ENCODE measurements at places on chromosomes 6 and 20. TPM values are rescaled to one million over a fixed set of nuclear protein-coding genes. Genes with fewer than 3 reads are reported as not detected.
A peak's percentile ranks its signal among the peaks of the same experiment; 100 is the strongest.

DNA sequence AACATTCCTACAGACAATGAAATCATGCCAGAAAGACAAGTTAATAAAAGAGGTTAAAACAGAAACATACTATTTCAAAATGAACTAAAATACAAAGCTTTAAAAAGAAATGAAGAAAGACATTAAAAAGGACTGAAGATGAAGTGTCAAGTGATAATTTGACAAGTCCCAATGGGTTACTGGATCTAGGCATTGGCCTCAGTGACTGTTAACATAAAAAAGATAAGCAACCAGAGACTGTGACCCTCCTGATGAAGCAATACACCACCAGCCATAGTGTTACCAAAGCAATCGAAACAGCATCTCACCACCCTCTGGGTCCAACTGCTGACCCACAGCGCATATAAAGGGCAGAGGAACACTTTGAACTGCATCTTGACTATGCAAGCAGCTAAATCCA is 130.3 kb downstream of the FIG4 start:
- H3K27ac ChIP-seq = no peak overlapping the region
- H3K4me1 ChIP-seq = no peaks in the 10 kb centered on the region
- H3K27me3 ChIP-seq = no peaks in the 10 kb centered on the region
- H3K4me3 ChIP-seq = no peak overlapping the region

GRCh38 chr6:3233904-3234303 is 6.5 kb upstream of the TUBB2B start:
- H3K27me3 ChIP-seq = peaks cover 66% of the 10 kb centered on the region
- peaks cover 27% of the 10 kb centered on the region for H3K4me1 ChIP-seq
- H3K36me3 ChIP-seq = no peaks in the 10 kb centered on the region
- no peak for DNase-seq
- H3K4me3 ChIP-seq = no peak overlapping the region
- no peak overlapping the region for H3K27ac ChIP-seq

- no peaks in the 10 kb centered on the region for H3K36me3 ChIP-seq
- peak; percentile 74 for DNase-seq
- H3K4me3 ChIP-seq = no peak overlapping the region
- peaks cover 16% of the 10 kb centered on the region for H3K4me1 ChIP-seq
- H3K27me3 ChIP-seq = no peaks in the 10 kb centered on the region
Observed at GRCh38 chr6:151675746-151676459, 131.6 kb upstream of the ESR1 start.

Gene BMP5
- not detected for total RNA-seq

Gene ZKSCAN3
- total RNA-seq = 2.2 TPM

Measured in activated CD4-positive, alpha-beta T cell treated with anti-CD3 and anti-CD28 coated beads for 36 hours (primary cell).